ENCODE measurements at places on chromosomes 6 and 20.

- H3K4me1 ChIP-seq = no peaks in the 10 kb centered on the region
- H3K4me3 ChIP-seq = no peak overlapping the region
- DNase-seq = no peak
- H3K36me3 ChIP-seq = no peaks in the 10 kb centered on the region
Measured at GRCh38 chr6:79373880-79374279, 139.4 kb upstream of the HMGN3 start.

DNA sequence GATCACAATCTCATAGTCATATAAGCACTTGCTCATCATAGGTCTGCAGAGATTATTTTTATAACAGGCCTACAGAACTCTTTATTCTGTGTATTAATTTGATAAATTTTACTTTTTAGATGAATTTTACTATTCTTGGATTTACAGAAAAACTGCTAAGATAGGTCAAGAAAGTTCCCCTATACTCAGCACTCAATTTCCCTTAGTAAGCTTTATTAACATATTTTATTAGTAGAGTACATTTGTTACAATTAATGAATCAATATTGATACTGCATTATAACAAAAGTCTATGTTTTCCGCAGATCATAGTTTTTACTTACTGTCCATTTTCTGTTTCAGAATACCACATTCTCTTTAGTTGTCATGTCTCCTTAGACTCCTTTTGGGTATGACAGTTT, 148.9 kb downstream of the GRM1 start:
- no peaks in the 10 kb centered on the region for H3K36me3 ChIP-seq
- no peak overlapping the region for H3K27ac ChIP-seq
- no peaks in the 10 kb centered on the region for H3K4me1 ChIP-seq
- no peak for DNase-seq
- H3K27me3 ChIP-seq = no peaks in the 10 kb centered on the region
- H3K4me3 ChIP-seq = no peak overlapping the region

- H3K27ac ChIP-seq = no peak overlapping the region
- no peak for DNase-seq
- H3K27me3 ChIP-seq = peaks cover 4% of the 10 kb centered on the region
- no peaks in the 10 kb centered on the region for H3K36me3 ChIP-seq
Measured at GRCh38 chr6:2596222-2596621, 154.5 kb downstream of the MYLK4 start.

- H3K27ac ChIP-seq = no peak overlapping the region
- no peaks in the 10 kb centered on the region for H3K36me3 ChIP-seq
- no peak overlapping the region for H3K4me3 ChIP-seq
- peaks cover 15% of the 10 kb centered on the region for H3K27me3 ChIP-seq
- no peak for DNase-seq
Measured at GRCh38 chr20:1817577-1818211, 77.5 kb upstream of the SIRPA start.

GRCh38 chr6:139979021-139979725, 604.7 kb upstream of the CITED2 start:
- no peak for DNase-seq
- H3K4me3 ChIP-seq = no peak overlapping the region
- H3K27ac ChIP-seq = no peak overlapping the region
- H3K4me1 ChIP-seq = no peaks in the 10 kb centered on the region
- no peaks in the 10 kb centered on the region for H3K27me3 ChIP-seq

DNA sequence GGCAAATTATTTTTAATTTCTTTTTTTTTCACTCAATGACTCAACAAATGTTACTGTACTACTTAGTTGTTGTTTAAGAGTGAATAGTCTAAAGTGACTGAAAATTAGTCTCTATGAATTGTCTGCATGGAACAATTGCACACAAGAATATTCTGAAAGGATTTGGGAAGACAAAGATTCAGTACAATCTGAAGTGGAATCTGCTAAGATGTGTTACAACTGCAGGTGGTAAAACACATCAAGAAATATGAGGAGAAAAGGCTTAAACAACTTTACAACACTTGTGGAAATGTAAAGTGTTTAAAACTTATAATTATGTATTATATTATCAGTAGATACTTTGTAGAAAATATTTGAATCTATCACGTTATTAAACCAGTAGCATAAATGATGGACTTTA, 193.4 kb downstream of the WDR27 start:
- no peak overlapping the region for H3K4me3 ChIP-seq
- no peak for DNase-seq
- H3K27ac ChIP-seq = no peak overlapping the region
- no peaks in the 10 kb centered on the region for H3K4me1 ChIP-seq

- no peaks in the 10 kb centered on the region for H3K36me3 ChIP-seq
- no peak overlapping the region for H3K27ac ChIP-seq
- no peaks in the 10 kb centered on the region for H3K27me3 ChIP-seq
- no peak for DNase-seq
- no peaks in the 10 kb centered on the region for H3K4me1 ChIP-seq
Measured at GRCh38 chr20:33803921-33804337, 7.2 kb upstream of the CHMP4B start.

DNA sequence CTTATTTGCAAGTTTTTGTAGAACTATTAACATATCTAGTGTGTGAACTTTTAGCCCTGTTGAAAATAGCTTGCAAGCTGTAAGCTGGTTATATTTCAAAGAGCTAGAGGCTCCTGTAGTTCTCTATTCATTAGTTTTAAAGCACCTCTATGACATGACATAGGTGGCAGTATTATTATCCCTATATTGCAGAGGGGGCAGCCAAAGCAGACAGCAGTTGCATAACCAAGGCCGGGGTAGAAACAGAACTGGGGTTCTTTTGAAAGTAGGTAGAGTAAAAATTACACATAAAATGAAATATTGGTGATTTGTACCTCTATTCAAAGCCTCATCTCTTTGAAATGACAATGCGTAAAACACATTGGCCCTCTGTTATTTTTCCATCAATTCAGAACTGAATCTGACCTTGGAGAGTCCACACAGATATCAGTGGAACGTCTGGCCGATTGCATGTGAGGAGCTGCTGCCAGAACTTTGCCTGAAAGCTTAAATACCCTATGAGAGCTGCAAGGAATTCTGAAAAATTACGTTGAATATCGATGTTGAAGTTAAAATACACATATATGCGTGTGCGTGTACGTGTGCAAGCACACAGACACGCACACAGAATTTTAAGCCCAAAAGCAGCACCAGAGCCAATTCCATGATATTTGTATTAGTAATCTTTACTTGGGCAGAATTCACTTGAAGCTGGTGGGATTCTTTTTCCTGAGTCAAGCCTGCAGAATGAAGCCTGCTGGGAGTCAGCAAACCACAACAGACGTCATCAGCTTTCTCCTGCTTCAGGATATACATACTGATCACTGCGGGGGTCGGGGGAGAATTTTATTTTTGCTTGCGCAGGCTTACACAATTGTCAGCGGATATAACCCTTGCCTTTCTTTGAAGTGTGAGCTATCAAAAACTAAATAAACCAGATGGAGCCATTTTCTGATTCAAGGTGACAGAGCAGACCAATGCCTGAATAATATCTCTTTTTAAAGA, 163.2 kb downstream of the PDE7B start:
- H3K36me3 ChIP-seq = no peaks in the 10 kb centered on the region
- DNase-seq = no peak
- H3K4me3 ChIP-seq = no peak overlapping the region
- no peaks in the 10 kb centered on the region for H3K4me1 ChIP-seq
- no peaks in the 10 kb centered on the region for H3K27me3 ChIP-seq

DNA sequence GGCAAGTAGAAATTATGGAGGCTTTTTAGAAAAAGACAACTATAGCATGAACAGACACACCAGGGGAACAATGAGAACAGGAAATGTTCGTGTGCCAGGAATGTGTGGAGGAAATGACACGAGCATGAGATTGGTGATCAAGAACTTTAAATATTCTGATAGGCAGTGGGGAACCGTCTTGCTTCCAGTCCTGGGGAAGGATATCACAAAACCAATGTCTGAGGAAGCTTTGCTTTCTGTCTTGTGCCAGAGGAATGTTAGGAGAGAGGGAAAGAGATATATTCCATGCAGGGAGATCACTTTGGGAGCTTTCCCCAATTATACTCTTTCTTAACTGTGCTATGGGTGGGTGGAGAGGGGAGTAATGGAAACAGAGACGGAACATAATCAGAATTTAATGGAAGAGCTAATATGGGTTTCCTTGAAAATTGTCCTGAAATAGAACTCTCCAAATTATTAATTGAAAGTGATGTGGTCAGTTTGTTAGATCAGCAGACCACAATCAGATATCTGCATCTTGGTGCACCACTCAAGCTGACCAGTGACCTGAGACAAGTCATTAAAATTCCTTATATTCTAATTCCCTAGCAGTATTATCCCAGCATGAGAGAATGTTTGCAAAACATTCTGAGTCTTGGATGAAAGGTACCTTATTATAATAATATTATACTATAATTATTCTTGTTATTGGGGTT, 178.2 kb downstream of the SOX4 start:
- no peak overlapping the region for H3K27ac ChIP-seq
- H3K27me3 ChIP-seq = no peaks in the 10 kb centered on the region
- no peaks in the 10 kb centered on the region for H3K36me3 ChIP-seq
- no peak for DNase-seq
- no peak overlapping the region for H3K4me3 ChIP-seq
- no peaks in the 10 kb centered on the region for H3K4me1 ChIP-seq

DNA sequence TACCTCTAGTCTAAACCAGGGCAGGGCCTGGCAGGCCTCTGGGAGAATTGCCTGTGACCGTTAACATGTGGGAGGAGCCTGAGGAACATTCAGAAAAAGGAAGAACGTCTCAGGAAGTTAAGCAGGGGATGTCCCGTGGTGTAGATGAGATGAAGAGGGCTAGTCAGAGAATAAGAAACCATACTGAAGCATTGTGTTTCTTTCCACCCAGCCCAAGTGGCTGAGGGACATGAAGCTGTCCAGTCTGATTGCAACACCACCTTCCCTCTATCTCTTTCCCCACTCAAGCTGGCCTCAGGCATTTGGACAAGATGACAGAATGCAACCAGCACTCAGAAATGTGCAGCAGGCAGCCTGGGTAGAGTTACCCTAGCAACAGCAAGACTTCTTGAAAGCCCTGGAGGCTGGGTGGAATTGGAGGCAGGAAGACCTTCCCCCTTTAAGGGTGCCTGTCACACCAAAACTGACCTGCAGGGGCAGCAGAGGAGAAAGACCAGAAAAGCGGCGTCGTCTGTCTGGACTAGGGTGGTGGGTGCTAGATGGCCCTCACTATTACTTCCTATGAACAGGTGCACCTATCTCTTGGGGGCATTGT, 186.1 kb downstream of the UNC5CL start:
- no peak overlapping the region for H3K4me3 ChIP-seq
- no peak overlapping the region for H3K27ac ChIP-seq
- H3K4me1 ChIP-seq = no peaks in the 10 kb centered on the region
- H3K27me3 ChIP-seq = peaks cover 4% of the 10 kb centered on the region

- no peak overlapping the region for H3K4me3 ChIP-seq
- H3K27ac ChIP-seq = no peak overlapping the region
- H3K27me3 ChIP-seq = no peaks in the 10 kb centered on the region
Measured at GRCh38 chr20:37796121-37796520, 102.3 kb downstream of the CTNNBL1 start.

GRCh38 chr6:32178547-32179440, 589 bp downstream of the RNF5 start:
- H3K36me3 ChIP-seq = peaks cover 31% of the 10 kb centered on the region
- H3K27ac ChIP-seq = peak overlapping the region; percentile 95
- no peak for DNase-seq
- peak overlapping the region; percentile 67 for H3K4me3 ChIP-seq
- peaks cover 33% of the 10 kb centered on the region for H3K4me1 ChIP-seq

DNA sequence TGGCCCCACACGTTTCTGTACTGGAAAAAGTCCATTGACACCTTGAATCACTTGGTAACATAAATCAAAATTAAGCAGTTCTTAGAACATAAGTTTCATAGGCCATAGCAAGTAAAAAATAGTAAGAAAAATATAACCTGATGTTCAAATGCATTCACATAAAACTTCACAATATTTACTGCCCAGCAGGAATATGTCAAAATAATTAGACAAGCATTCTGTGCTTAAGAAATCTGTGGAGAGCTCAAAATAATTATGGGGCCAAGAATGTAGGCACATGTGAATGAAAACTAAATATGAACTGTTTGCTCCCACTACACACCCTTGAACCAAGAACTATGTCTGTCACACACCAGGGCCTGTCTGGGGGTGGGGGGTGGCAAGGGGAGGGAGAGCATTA, 70.8 kb downstream of the IPCEF1 start:
- no peaks in the 10 kb centered on the region for H3K27me3 ChIP-seq
- no peak overlapping the region for H3K4me3 ChIP-seq
- no peaks in the 10 kb centered on the region for H3K36me3 ChIP-seq

DNA sequence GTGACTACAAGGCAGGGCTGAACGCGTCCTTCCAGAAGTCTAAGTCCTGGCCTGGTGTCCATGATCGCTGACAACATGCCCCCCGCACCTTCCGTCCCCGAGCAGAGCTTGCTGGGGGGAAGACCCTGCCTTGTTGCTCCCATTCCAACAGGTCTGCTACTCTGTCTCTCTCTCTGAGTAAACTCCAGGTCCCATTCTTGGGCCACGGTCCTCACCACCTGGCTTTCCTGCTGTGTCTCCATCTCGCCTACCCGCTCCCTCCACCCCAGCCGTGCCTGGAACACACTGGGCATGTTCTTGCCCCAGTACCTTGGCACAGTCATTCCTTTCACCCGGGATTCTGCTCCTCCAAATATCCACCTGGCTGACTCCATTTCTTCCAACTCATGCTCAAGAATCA, 162.3 kb downstream of the BMP7 start:
- H3K36me3 ChIP-seq = no peaks in the 10 kb centered on the region
- no peak overlapping the region for H3K4me3 ChIP-seq
- no peaks in the 10 kb centered on the region for H3K4me1 ChIP-seq

DNA sequence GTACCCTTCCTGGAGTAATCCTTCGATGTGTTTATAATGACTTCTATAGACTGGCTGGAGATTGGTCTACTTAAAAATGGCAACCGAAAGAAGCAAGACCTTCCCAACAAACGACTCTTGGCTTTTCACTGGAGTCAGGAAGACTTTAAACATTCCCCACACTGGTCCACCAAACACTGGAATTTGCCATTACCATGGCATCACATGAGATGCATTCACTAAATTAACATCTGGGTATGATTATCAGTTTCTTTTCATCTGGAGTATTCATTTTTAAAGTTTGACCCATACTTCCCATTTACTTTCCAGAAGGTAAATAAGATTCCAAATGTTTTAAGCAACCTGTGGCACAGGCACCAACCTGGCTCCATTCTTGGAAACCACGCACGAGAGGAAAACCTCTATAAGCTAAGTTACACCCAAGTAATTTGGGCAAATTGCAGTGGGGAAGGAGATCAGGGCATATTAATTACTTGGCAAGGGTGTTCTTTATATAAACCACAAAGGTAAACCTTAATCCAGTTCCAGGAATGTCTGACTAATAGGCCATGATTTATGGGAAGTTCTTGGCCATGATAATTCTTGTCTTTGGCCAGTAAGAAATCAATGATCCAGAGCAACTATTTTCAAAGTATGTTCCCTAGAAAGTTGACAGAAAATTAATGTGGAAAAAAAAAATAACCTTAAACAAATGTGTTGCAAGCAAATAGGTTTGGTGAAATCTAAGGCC, 190.0 kb upstream of the COL21A1 start:
- DNase-seq = no peak
- H3K36me3 ChIP-seq = no peaks in the 10 kb centered on the region
- H3K4me3 ChIP-seq = no peak overlapping the region
- H3K27me3 ChIP-seq = no peaks in the 10 kb centered on the region
- no peaks in the 10 kb centered on the region for H3K4me1 ChIP-seq

- no peak within 1 kb of the TSS for H3K27ac ChIP-seq
- H3K27me3 ChIP-seq = peaks cover 24% of the 10 kb centered on the region
- H3K36me3 ChIP-seq = no peaks in the 10 kb centered on the region
- peaks cover 4% of the 10 kb centered on the region for H3K4me1 ChIP-seq
- peak within 1 kb of the TSS; percentile 27 for H3K4me3 ChIP-seq
- DNase-seq = peak; percentile 20
Measured at GRCh38 chr20:10218536-10219451, at the start of gene SNAP25. Gene SNAP25, plus strand, starts transcription at chr20:10218830. Its CDS starts 56,662 bp downstream, at chr20:10275492.

Data from effector memory CD4-positive, alpha-beta T cell (primary cell).